PC-3 (cell line): ENCODE measurements at places on chromosomes 3 and 15.

GRCh38 chr15:68317281-68318007, 39.9 kb downstream of the FEM1B start:
- H3K27ac ChIP-seq = no peak overlapping the region
- H3K27me3 ChIP-seq = no peaks in the 10 kb centered on the region
- H3K4me1 ChIP-seq = no peaks in the 10 kb centered on the region
- H3K4me3 ChIP-seq = no peak overlapping the region

- H3K27me3 ChIP-seq = no peaks in the 10 kb centered on the region
- H3K4me1 ChIP-seq = 0 out of 2 replicates have a peak, but pooled peaks cover 5% of the 10 kb centered on the region
- H3K36me3 ChIP-seq = no peaks in the 10 kb centered on the region
- no peak overlapping the region for H3K27ac ChIP-seq
- no peak overlapping the region for H3K4me3 ChIP-seq
Observed at GRCh38 chr3:8575364-8576104, 69.1 kb downstream of the SSUH2 start.

GRCh38 chr3:20280257-20280656, 94.3 kb upstream of the SGO1 start:
- no peaks in the 10 kb centered on the region; the same call in 1 of the 2 replicates for H3K27me3 ChIP-seq
- no peaks in the 10 kb centered on the region for H3K36me3 ChIP-seq
- H3K4me1 ChIP-seq = no peaks in the 10 kb centered on the region
- no peak overlapping the region for H3K27ac ChIP-seq

DNA sequence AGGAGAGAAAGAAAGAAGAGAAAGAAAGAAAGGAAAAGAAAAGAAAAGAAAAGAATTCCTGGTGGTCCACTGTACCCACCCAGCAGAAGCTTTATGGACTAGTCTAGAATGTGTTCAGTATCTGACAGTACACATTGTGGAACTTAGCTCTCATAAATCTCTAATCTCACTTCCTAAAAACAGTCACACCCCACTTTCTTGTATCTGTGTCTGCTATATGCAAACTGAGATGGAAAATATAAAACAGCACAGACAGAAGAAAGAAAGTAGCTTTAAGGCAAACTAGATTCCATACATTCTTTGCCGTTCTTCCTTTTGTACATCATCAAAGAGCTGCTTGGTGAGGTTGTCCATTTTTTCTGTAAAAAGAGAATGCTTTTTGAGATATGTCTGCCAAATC, 41.1 kb upstream of the GNB5 start:
- H3K4me3 ChIP-seq = no peak overlapping the region
- H3K27me3 ChIP-seq = no peaks in the 10 kb centered on the region
- H3K36me3 ChIP-seq = peaks cover 15% of the 10 kb centered on the region; the same call in 1 of the 2 replicates
- H3K4me1 ChIP-seq = no peaks in the 10 kb centered on the region
- H3K27ac ChIP-seq = no peak overlapping the region

GRCh38 chr3:119352034-119352609, 57.9 kb downstream of the ARHGAP31 start:
- H3K4me1 ChIP-seq = no peaks in the 10 kb centered on the region
- no peaks in the 10 kb centered on the region for H3K36me3 ChIP-seq
- H3K4me3 ChIP-seq = no peak overlapping the region
- H3K27ac ChIP-seq = no peak overlapping the region
- peak; percentile 13 for DNase-seq

- DNase-seq = no peak
- no peak overlapping the region for H3K4me3 ChIP-seq
- no peak overlapping the region for H3K27ac ChIP-seq
- H3K36me3 ChIP-seq = no peaks in the 10 kb centered on the region
- no peaks in the 10 kb centered on the region for H3K27me3 ChIP-seq
- no peaks in the 10 kb centered on the region for H3K4me1 ChIP-seq
Observed at GRCh38 chr15:64633332-64633731, 142.1 kb downstream of the RBPMS2 start.

DNA sequence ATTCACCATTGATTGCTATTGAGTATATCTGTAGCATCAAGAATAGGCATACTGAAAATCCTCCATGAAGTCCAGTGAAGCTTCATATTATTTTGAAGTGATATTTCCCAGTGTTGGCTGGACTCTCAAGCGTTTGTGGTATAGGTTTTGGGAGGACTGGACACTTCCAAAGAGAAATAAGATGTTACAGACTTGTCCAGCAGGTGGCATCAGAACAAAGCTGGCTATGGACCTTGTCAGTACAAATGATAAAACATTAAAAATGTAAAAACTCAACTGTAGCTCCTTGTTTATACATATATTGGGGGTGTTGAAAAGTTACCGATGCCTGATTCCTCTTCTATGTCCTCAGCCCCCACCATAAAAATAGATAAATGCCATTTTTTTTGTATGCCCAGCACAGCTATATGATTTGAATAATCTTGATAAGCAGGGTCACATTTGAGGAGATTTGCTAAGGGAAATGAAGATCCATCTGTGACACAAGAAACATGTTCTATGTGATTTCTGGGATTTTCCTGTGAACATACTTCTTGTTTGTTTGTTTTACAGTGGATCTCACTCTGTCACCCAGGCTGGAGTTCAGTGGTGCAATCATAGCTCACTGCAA, 54.5 kb upstream of the GOLGA6B start:
- no peaks in the 10 kb centered on the region for H3K36me3 ChIP-seq
- H3K4me3 ChIP-seq = no peak overlapping the region
- H3K4me1 ChIP-seq = no peaks in the 10 kb centered on the region
- DNase-seq = peak; percentile 67

- no peak overlapping the region for H3K27ac ChIP-seq
- no peaks in the 10 kb centered on the region for H3K27me3 ChIP-seq
- no peaks in the 10 kb centered on the region for H3K36me3 ChIP-seq
- no peak overlapping the region for H3K4me3 ChIP-seq
Observed at GRCh38 chr3:106824856-106825255, 552.4 kb upstream of the CCDC54 start.

DNA sequence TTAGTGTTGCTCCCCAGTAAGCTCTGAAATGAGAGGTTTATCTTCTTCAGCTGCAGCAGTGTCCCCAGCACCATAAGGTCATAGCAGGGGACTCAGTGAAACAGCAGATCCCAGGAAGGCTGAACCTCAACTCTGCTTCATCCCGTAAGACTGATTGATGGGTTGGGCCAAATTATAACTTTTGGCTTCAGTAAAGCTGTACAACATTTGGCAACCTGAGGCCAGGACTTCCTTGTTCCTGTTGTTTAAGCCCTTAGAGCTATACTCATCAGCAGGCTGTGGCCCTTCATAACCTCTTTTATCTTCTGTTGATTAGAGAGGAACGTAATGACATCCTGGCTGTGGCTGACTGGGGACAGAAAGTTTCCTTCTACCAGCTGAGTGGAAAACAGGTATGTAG, 29.0 kb downstream of the IFT122 start:
- no peak overlapping the region for H3K4me3 ChIP-seq
- no peaks in the 10 kb centered on the region for H3K36me3 ChIP-seq
- no peaks in the 10 kb centered on the region for H3K4me1 ChIP-seq
- H3K27me3 ChIP-seq = no peaks in the 10 kb centered on the region
- no peak overlapping the region for H3K27ac ChIP-seq
- no peak for DNase-seq

DNA sequence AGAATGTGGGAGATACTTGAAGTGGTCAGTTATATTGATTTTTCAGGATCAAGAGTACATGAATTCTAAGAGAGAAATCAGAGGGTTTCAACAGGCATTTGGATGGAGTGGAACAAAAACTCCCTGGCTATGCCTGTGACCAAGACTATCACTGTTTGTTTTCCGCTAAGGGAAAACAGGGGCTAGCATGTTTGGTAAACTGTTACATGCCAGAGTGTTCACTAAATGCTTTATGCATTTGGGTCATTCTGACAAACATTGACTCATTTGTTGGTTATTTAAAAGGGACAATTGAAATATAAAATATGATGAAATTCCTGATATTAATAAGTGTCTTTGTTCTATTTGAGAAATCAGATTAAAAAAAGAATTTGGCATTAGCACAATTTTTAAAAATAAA, 603.9 kb upstream of the KCNMB2 start:
- H3K27ac ChIP-seq = peak overlapping the region; percentile 96
- peaks cover 68% of the 10 kb centered on the region for H3K4me1 ChIP-seq
- H3K27me3 ChIP-seq = no peaks in the 10 kb centered on the region
- H3K36me3 ChIP-seq = no peaks in the 10 kb centered on the region

DNA sequence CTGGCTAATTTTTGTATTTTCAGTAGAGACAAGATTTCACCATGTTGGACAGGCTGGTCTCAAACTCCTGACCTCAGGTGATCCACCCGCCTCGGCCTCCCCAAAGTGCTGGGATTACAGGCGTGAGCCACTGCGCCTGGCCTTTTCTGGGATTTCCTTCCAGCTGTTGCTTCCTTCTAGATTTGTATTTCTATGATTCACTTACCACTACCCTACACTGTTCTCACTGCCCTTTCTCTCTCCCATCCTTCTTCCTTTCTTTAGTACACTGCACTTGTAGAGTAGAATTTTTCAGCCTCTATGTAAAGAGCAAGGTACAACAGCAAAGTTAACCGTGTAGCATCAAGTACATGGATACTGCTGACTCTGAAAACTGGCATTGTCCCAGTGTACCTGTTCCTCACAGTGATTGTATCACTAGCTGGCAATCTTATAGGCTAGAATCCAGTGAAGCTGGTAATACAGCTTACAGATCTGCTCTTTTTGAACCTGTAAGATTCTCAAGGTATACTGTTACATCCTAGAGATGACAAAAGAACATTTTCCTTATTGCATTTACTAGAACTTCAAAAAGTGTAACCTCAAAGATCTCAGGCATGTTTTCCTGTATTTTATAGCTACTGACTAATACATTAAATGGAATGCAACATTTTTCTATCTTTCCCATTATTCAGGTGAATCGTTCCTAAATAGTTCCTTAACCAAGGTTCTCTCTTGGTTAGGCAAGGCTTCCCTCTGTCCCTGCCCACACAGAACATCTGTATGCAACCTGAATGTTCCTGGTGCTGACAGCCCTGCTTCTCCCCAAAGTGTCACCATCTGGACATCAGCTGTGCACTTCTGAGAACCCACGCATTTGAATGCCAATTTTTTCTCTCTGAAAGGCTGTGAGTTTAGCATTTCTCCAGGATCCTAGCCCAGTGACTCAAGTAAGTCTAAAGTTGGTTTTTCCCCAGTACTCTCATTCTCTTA, 74.1 kb upstream of the RAP2B start:
- H3K4me1 ChIP-seq = peaks cover 25% of the 10 kb centered on the region
- no peaks in the 10 kb centered on the region for H3K27me3 ChIP-seq
- peak overlapping the region; percentile 45 for H3K27ac ChIP-seq
- H3K4me3 ChIP-seq = no peak overlapping the region

DNA sequence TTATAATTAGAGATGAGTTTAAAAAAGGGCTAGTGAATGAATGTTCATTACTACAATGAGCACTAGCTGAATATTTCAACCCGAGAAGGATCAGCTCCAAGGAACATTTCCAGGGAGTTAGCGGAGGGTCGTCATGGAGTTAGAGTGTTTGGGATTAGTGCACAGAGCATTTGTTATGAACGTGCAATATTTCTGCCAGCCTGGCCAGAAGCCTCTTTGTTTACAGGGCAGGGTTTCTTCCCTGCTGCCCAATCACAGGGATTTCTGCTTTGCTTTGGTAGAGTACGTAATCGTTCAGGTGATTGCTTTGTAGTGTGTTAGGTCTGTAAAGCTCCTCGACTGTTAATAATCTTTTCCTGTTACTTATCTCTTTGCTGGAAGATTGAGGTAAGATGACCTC, 5.9 kb downstream of the CGNL1 start:
- no peak overlapping the region for H3K4me3 ChIP-seq
- no peak for DNase-seq
- H3K27me3 ChIP-seq = no peaks in the 10 kb centered on the region
- H3K4me1 ChIP-seq = 0 out of 2 replicates have a peak, but pooled peaks cover 9% of the 10 kb centered on the region

GRCh38 chr3:176633511-176633910, 563.8 kb downstream of the TBL1XR1 start:
- H3K36me3 ChIP-seq = no peaks in the 10 kb centered on the region
- no peaks in the 10 kb centered on the region for H3K4me1 ChIP-seq
- peak; percentile 11 for DNase-seq

DNA sequence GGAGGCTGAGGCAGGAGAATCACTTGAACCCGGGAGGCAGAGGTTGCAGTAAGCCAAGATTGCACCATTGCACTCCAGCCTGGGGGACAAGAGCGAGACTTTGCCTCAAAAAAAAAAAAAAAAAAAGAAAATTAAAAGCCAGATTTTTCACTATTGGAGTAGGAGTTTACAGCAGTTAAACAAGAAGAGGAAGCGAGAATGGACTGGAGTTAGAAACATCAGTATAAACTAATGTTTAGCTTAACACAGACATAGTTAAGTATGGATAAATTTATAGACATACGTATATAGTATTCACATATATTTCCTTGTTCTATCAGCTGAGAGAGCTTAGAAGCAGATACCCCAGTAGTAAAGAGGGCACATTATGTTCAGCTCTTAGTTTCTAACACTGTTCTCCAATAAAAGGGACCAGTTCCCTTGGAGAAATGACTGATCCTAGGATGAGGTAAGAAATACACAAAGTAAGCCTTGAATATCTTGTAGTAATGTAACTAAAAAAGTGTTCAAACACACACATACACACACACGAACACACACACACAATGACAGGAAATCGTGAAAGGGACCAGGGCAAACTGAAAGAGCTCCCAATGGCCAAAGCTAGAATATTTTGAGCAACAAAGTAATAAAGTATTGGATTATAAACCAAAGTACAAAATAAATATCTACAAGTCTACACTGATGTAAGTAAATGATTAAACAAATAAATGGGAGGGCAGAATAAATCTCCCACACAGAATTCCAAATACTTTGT, 25.1 kb downstream of the PIK3CB start:
- H3K27me3 ChIP-seq = no peaks in the 10 kb centered on the region
- H3K4me1 ChIP-seq = no peaks in the 10 kb centered on the region
- DNase-seq = no peak
- H3K36me3 ChIP-seq = no peaks in the 10 kb centered on the region
- H3K27ac ChIP-seq = no peak overlapping the region

DNA sequence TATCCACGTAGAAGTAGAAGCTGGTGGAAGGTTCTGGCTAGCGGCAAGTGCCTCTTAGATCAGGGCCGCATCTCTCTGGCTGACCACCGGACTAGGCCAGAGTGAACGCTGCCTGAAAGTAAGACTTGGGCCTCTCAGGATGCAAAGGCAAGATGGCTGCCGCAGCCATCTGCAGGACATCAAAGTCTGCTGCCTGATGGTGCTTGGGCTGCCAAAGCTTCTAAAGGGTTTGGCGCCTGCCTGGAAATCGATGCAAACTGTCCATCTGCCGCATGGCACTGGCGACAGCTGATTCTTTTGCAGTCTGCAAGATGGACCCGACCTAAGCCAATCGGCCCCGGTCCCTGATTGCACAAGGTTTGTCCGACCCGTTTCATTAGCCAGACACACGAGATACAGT, 196.7 kb upstream of the TBC1D5 start:
- no peak for DNase-seq
- no peaks in the 10 kb centered on the region for H3K27me3 ChIP-seq
- no peak overlapping the region for H3K27ac ChIP-seq
- no peak overlapping the region for H3K4me3 ChIP-seq
- no peaks in the 10 kb centered on the region for H3K36me3 ChIP-seq

DNA sequence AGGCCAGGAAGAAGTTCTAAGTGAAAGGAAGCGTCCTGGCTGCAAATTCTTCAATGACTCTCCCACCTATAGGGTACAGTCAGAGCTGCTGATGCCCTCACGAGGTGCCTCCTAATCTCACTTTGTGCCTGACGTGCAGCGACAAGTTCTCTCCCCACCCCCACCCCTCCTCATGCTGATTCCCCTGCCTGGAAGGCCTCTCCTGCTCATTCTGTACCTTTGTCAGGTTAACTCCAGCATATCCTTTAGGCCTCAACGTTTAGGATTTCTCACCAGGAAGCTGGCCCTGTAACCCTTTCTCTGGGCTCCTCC, 25.0 kb downstream of the SLC12A8 start:
- no peak overlapping the region for H3K27ac ChIP-seq
- no peak overlapping the region for H3K4me3 ChIP-seq
- H3K27me3 ChIP-seq = no peaks in the 10 kb centered on the region
